ENCODE measurements at places on chromosomes 1 and 21.

DNA sequence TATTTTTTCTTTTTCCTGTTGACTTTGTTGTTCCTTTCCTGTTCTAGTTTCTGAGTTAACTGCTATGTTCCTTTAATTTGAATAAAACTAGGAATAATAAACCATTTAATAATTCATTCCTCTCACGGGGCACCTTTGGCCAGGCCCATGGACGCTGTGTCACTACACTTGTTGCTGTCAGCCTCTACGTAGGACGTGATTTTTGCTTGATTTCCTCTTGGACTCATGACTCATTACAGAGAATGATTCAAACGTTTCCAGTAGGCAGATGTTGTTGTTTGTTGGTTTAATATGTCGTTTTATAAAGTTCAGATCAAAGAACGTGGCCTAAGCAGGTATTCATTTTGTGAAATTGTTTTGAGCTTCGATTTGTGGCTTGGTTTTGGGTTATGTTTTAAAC is 9.1 kb upstream of the SLC19A1 start:
- DNase-seq = no peak

GRCh38 chr1:158053276-158053675 is 59.8 kb downstream of the KIRREL1 start:
- DNase-seq = no peak

DNA sequence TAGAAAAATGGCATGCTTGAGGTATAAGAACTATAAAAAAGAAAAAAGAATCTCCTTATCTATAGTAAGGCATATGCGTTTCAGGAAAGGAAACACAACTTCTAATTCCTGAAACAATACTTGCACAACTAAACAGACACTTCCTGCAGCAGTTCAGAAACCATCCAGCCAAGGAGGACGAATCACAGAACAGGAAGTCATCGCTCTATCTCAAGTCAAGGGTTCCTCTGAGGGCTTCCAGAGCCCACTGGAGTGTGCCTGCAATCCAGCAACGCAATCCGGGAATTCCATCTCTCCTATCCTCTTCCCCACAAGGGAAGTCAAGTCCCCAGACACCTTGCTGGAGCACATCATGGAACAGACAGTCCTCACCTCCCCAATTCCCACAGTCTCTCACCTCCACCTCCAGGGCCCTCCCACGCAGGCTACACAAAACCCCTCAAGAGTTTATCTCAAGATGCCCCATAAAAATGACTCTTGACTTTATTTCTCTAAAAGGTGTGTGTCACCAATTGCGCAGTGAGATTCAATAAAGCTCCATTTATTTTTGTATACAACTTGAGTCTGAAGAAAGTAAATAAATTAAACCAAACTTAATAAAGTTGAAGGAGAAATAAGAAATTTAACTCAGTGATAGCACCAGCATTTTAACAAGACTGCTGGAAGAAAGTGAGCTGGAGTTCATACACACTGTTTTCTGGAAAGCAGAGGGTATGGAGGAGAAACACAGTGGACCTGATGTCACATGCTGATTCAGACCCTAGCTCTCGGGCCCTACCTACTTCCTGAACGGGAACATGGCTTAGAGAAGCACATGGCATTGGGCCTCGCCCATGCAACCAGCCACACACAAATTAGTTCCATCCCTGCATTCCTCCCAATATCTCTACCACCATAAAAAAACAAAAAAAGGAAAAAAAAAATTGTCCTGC is 39.9 kb downstream of the SIPA1L2 start:
- DNase-seq = peak; percentile 89

- peak; percentile 49 for DNase-seq
Observed at GRCh38 chr1:27436204-27437159, 44.1 kb downstream of the GPR3 start.

DNA sequence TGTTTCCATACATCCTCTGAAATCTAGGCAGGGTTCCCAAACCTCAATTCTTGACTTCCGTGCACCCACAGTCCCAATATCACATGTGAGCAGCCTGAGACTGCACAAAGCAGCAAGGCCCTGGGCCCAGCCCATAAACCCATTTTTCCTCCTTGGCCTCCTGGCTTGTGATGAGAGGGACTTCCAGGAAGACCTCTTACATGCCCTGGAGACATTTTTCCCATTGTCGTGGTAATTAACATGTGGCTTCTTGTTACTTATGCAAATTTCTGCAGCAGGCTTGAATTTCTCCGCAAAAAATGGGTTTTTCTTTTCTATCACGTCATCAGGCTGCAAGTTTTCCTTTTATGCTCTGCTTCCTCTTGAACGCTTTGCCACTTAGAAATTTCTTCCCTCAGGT is 3.3 kb upstream of the PIGK start:
- DNase-seq = no peak

Data from Kasumi-1 (cell line).